Activated effector memory CD4-positive, alpha-beta T cell treated with Interleukin-2 at 50 U/mL for 16 hours (primary cell): ENCODE measurements at places on chromosomes 6 and 20.
A peak's percentile ranks its signal among the peaks of the same experiment; 100 is the strongest.

GRCh38 chr6:4374216-4374615, 238.8 kb upstream of the ECI2 start:
- DNase-seq, result no peak

- no peak for DNase-seq
Observed at GRCh38 chr20:15380770-15381169, 1043.4 kb upstream of the FLRT3 start.

- DNase-seq, result no peak
Observed at GRCh38 chr6:163841326-163841725, 426.8 kb downstream of the QKI start.

- no peak for DNase-seq
Observed at GRCh38 chr20:37773291-37773826, 79.5 kb downstream of the CTNNBL1 start.

DNA sequence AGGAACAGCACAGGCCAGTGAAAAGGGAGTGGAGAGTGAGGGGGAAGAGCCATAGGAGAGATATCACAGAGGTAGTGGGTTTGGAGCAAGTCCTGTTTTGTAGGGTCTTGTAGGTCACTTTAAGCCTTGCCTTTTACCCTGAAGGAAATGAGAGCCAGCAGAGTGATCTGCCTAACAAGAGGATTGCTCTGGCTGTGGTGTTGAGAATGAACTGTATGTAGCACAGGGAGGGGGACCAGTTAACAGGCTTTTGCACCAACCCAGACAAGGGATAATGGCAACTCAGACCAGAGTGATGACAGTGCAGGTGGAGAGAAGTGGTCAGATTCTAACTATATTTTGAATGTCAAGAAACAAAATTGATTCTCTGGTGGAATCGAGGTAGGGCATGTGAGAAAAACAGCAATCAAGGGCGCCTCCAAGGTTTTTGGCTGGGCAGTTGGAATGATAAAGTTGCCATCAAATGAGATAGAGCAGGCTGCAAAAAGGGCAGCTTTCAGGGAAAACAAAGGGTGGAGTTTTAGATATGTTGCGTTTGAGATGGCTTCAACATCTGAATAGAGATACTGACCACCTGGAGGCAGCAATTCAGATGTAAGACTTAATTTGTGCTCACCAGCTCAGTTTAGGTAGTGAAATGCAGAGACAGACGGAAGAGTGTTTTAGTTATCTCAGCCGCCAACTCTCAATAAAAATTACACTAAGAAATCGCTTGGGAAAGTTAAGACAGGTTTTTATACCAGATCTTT, 134.4 kb upstream of the BTBD3 start:
- DNase-seq, result no peak

- no peak for DNase-seq
Observed at GRCh38 chr20:50686821-50687220, 4.5 kb downstream of the RIPOR3 start.

DNA sequence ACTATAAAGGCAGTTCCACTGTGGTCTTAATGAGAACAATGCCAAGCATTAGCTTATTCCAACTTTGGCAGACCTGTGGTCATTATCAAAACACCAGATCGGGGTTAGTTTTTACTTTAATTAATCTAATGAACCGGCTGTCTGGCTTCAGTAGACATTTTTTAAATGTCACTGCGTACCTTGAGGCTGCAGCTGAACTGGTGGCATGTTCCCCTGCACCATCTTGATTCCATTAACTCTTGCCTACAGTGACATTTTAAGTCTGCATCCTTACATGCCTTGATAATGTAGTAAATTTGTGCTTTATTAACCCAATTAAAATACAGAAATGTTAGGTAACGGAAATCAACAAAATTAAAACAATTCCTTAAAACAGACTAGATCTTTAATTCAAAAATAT, 127.0 kb downstream of the KIF16B start:
- no peak for DNase-seq

GRCh38 chr6:37516920-37517405, 17.3 kb upstream of the CCDC167 start:
- peak; percentile 32 for DNase-seq

DNA sequence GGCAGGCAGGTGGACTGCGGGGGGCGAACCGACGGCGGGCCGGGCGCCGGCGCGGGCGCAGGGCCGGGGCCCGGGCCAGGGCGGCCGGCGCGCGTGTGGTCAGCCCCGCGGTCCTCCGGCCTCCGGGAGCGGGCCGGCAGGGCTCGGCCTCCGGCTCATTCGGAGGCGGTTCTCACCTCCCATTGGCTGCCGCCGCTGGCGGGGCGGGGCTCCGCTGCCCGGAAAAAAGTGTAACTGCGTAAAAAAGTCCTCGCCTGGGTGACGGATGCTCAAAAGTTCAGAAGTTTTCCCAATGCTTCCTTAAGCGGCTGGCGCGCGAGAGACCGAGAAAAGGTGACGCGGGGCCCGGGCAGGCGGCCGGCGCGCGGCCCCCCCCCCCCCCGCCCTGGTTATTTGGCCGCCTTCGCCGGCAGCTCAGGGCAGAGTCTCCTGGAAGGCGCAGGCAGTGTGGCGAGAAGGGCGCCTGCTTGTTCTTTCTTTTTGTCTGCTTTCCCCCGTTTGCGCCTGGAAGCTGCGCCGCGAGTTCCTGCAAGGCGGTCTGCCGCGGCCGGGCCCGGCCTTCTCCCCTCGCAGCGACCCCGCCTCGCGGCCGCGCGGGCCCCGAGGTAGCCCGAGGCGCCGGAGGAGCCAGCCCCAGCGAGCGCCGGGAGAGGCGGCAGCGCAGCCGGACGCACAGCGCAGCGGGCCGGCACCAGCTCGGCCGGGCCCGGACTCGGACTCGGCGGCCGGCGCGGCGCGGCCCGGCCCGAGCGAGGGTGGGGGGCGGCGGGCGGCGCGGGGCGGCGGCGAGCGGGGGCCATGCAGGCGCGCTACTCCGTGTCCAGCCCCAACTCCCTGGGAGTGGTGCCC, at the start of gene FOXC1:
Gene FOXC1 (plus strand): TSS at position 268 of the 849 bp plus-strand sequence. CDS start 531 bp downstream, at position 799.
- DNase-seq, result no peak

GRCh38 chr6:110682460-110682853, 132.8 kb downstream of the CDK19 start:
- no peak for DNase-seq

DNA sequence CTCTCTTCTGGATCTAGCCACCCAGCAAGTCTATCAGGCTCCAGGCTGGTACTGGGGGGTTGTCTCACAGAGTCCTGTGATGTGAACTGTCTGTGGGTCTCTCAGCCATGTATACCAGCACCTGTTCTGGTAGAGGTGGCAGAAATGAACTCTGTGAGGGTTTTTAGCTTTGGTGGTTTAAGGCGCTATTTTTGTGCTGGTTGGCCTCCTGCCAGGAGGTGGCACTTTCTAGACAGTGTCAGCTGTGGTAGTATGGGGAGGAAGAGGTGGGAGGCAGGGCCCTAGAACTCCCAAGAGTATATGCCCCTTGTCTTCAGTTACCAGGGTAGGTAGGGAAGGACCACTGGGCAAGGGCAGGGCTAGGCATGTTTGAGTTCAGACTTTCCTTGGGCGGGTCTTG, 75.8 kb downstream of the SNAP91 start:
- no peak for DNase-seq

GRCh38 chr20:1418350-1418749, 25.5 kb upstream of the FKBP1A start:
- DNase-seq, result no peak

- no peak for DNase-seq
Observed at GRCh38 chr6:71544028-71544427, 255.4 kb downstream of the OGFRL1 start.

DNA sequence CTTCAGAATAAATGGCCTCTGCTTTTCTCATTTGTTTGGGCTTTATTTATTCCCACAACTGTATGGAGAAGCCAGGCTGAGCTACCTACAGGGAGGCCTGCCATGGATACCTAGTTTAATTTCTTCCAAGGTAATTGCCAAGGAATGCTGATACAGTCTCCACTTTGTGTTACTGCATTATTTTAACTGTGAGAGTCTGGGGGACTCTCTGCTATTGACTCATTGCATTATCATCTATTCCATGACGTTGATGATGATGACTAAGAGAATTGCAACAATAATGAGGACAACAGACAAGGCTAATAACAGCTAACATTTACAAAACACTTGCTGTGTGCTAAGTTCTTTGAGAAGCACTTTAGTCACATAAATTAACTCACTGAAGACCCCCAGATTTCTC, 88.3 kb upstream of the COL21A1 start:
- DNase-seq, result no peak

DNA sequence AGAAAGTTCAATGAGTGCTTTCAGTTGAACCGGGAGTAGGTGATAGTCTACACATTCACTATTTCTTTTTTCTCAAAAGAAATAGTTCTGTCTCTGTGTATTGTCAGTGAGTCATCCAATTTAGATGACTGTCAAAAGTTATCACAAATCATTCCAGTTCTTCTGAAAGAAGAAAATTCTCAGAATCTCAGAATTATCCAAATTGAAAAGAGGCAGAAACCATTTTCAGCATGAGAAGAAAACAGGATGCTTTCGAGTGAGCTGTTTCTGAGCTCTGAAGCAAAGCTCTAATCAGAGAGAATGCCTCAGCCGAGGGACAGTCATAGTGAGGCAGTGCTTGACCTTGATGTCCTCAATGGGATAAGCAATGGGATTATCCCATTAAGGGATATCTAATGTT, 97.9 kb downstream of the HUS1B start:
- DNase-seq, result no peak

DNA sequence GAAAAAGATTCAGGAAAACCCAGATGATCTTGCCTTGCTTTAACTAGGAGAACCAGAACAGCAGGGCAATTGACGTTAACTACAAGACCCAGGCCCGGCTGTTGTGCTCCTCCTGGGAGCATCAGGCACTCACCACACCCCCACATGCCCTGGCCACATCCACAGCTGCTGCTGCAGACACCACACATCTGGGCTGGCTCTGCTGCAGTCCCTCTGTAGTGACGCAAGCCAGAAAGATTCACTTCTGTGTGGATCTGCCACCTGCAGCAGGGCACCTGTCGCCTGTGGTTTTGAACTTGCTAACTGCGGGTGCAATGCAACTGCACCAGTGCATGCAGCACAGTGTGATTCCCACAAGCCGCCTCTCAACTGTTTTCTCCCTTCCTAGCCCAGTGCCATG, 228.8 kb downstream of the SYNDIG1 start:
- no peak for DNase-seq

DNA sequence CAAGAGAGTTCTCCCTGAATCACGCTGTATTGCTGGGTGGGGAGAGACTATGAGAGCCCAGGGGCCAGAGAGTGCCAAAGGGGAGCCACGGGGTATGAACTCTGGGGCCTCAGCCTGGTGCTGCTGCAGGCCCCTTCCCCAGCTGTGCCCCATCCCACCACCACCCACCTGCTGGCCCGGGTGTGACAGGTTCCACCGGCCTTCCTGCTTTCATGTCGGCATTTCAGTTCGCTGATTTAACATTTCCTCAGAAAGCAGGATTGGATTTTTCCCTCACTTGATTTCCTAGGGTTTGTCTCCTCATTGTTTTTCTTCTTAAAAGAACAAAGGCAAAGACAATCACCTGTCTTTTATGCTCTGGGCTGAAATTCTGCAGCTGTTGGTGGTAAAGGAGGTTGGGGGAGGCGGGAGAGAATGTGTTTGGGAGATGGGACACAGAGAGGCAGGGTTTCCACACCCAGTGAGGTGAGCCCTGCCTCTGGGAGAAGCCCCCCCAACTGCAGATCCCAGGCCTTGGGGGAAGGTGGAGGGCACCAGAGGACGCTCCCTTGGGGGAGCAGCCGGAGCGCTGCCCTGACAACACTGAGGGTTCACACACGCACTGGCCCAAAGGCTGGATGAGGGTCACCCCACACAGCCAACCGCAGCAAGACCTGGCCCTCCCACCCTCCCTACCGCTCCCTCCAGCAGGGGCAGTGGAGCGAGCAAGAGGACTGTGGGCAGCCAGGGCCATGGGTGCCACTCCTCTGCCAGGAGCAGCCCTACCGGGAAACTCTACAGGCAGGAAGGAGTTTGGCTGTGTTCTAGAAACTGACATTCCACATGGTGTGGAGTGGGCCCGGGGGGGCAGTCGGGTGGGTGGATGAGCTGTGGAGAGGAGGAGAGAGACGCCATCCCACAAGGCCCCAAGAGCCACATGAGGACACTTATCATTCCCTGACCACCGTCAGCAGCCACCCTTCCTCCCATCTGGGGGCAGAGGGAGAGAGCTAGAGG, 10.5 kb upstream of the MLN start:
- DNase-seq, result no peak

DNA sequence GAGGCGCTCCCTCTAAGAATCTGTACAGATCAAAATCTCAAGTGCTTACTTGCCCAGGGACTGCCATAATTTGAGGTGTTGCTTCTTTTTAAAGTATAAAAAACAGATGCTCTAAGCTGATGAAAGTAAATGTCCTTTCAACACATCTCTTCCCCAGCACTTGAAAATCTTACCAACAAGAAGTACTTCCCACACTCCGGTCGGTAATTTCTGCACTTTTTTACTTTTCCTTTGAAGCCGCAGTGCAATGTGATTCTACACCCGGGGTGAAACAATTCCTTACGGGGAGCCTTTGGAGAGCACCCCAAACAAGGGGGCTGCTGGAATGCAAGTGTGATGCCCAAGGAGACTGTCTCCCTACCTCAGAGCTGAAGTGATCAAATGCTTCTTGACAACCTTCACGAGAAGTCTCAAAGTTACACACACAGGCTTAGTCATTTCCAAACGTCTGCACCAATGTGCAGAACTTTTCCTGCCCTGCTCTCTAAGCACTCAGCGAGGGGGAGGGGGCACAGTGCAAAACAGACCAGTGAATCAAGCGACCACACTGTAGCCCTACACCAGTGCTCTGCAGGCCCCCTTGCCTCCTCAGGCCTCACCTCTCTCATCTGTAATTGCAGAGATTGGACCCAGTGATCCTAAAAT, 56.7 kb downstream of the ATXN1 start:
- DNase-seq, result no peak

DNA sequence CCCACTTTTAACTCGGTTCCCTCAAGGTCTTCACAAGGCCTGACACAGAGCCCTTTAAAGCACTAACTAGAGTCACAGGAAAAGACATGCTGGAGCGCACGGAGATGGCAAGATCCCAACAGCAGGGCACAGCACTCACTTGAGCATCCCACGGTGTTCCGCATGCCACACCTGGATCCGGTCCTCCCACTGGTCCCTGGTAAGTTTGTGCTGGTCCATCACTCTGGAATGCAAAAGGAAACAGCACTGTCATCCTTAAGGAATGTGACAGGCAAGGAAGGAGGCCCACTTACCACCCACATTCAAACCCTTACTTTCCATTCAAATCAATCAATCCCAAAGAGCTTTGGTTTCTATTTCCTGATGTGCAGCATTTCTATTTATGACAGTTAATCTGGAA, 34.7 kb downstream of the EZR start:
- no peak for DNase-seq

DNA sequence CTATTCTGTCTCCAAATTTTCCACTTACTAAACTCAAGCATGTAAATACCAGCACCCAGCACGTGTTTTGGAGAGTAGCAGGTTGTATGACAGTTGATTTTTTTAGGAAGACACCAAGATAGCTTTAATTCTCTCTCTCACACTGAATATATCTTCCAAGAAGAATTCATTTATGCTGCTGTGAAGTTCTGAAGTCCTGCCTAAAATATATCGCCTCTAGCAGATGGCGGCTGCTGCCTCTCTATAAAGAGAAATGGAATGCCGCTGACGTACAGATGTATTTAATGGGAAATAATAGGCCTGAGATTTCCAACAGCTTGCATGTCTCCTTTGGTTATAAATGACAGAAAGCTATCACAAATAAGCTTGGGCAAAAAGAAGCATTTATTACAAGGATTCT, 74.7 kb downstream of the PFDN4 start:
- no peak for DNase-seq
